ENCODE measurements at places on chromosomes 4 and X.

DNA sequence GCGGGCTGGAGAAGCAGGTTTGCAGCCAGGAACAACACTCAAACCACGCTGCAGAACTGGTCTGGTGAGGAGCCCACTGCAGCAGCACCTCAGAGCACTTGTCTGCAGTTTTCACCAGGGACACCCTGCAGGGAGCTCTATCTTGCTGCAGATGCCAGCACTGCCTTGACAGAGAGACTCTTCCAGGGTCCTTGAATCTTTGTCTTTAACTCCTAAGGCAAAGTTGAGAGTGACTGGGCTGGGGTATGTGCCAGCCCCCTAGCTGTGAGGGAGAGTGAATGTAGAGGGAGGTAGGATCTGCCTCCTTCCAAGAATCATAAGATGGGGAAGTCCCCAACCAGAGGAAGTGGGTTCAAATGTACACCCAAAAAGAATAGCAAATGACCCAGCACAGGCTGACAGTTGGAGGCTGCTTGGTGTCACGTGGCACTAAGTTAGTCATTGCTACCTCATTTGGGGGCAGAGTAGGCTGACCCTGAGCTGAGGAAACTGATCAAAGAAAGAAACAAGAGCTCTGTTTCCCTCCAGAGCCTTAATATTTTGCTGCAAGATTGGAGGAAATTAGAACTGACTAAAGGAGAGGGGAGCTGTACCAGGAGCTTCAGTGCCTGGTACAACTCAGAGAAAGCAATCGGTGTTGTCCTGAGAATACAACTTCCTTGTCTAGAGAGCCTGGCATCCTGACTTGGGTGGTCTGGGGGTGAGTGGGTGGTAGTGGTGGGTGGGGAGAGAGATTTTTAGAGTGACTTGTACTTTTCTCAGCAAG is 28.2 kb upstream of the HUWE1 start:
- no peak for DNase-seq

GRCh38 chrX:155886409-155886808 is 5.3 kb downstream of the VAMP7 start:
- no peak for DNase-seq

GRCh38 chr4:151727365-151727764 is 33.4 kb downstream of the GATB start:
- no peak for DNase-seq

GRCh38 chr4:56026596-56026995 is 77.9 kb downstream of the CEP135 start:
- no peak for DNase-seq

DNA sequence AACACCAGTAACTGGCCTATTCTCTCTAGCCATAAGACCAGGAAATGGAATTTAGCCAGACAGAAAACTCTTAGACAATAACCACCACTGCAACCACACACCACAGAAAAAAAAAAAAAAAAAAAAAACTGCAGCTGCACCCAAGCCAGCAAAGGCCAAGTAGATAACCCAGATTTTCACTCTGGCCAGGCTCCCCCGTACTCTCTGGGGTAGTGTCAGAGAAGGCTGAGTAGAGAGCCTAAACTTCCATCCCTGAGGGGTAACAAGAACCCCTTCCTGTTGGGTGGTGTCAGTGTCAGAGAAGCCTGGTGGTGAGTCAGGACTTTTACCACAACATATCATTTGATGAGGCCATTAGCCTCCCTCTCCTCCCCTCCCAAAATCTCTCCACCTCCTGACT is 5.6 kb upstream of the DLG3 start:
- no peak for DNase-seq

DNA sequence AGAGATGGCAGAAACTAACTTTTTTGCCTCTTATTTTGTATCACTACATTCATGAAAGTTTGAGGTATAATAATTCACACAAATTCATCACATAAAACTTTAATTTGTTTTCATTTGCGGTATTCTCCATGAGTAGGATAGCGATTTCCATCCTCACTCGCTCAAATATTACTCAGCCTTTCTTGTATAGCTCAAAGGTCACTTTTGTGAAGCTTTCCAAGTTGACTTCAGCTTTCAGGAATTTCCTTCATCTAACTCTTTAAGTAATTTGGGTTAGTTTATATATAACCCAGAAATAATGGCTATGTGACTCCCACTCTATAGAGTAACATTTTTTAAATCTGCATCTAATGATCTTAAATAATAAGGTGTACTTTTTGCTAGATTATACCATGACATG is 314.4 kb downstream of the IL1RAPL1 start:
- DNase-seq: no peak

- DNase-seq: no peak
These were observed 27.0 kb upstream of the NAF1 start for GRCh38 chr4:163193717-163194116.

- DNase-seq: no peak
These were observed 883.3 kb downstream of the TRIML1 start for GRCh38 chr4:189022440-189023035.

- DNase-seq: no peak
These were observed 6.7 kb downstream of the GPR34 start for GRCh38 chrX:41695426-41695825.

DNA sequence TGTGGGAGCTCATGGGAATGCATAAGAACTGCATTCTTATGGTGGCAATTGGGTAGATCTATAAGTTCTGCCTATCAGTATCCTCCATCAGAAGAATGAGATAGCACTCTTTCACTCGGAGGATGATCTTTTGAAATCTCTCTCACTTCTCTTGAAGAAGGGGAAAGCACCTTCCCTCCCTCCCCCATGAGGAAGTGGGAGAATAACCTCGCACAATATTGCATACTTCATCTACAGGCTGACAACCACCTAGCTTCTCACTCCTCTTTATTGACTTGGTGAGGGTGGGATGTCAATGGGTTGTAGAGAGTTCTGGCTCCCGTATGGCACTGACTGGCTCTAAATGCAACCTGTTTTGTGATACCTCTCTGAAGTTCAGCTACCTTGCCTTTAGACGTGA is 146.7 kb upstream of the SPOCK3 start:
- DNase-seq: no peak

- DNase-seq: no peak
These were observed 127.1 kb upstream of the SLC4A4 start for GRCh38 chr4:71211748-71212147.

Measured in cortex of kidney (tissue), 1 donor.